Activated CD4-positive, alpha-beta T cell treated with anti-CD3 and anti-CD28 coated beads, Interleukin-2, amount 50 U/mL, for 48 hours (primary cell): ENCODE measurements at places on chromosomes 16 and 17.

DNA sequence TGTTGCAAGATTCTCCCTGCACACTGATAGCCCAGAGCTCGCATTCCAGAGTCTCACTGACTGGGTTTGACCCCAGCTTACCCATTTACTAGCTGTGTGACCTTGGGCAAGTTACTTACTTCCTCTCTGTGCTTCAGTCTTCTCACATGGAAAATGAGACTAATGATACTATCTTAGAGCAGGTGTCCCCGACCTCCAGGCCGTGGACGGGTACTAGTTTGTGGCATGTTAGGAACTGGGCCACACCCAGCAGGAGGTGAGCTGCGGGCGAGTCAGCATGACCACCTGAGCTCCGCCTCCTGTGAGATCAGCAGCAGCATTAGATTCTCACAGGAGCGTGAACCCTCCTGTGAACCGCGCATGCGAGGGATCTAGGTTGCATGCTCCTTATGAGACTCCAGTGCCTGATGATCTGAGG is 15.8 kb downstream of the ANKFY1 start:
- no peak for DNase-seq

DNA sequence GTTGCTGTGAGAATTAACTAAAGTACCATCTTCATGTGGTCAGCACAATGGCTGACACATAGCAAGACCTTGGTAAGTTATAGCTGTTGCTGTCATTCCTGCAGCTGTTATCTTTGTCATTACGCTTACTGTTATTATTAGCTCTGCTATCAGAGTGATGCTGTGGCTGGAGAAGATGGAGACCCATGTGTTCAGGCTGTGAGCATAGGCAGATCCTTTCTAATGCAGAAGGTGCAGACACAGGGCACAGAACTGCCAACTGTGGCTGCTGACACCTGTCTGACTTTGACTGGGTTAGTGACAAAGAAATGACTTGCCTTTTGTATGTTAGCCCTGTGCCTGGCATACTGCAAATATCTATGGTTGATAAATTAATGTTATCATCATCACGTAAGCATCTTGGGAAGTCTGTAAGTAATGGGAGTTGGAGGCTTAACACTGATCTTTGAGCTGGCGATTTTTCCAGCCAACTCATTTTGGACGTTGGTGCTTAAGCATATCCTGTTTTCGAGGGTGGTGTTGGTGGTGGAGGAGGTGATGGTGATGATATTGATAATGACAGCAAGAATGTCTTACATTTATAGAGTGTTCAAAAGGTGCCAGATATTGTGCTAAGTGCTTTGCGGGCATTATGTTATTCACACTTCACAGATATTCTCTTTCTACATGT is 695.3 kb downstream of the WWOX start:
- DNase-seq = no peak

DNA sequence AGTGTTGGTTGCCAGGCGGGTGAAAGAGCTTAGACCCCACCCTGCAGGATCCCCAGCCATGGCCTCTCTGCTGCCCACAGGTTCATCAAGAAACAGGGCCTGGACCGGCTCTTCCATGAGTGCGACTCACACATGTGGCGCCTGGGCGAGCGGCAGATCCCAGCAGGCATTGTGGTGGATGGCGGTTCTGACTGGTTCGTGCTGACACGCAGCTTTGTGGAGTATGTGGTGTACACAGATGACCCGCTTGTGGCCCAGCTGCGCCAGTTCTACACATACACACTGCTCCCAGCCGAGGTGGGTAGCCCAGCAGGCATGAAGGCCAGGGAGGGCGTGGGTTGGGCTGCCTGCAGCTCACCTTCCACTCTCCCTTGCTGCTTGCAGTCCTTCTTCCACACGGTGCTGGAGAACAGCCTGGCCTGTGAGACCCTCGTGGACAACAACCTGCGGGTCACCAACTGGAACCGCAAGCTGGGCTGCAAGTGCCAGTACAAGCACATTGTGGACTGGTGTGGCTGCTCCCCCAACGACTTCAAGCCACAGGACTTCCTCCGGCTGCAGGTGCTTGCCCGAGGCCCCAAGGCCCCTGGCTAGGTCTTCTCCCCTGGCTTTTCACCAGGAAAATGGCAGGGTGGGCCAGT is 9.9 kb downstream of the XYLT2 start:
- no peak for DNase-seq

DNA sequence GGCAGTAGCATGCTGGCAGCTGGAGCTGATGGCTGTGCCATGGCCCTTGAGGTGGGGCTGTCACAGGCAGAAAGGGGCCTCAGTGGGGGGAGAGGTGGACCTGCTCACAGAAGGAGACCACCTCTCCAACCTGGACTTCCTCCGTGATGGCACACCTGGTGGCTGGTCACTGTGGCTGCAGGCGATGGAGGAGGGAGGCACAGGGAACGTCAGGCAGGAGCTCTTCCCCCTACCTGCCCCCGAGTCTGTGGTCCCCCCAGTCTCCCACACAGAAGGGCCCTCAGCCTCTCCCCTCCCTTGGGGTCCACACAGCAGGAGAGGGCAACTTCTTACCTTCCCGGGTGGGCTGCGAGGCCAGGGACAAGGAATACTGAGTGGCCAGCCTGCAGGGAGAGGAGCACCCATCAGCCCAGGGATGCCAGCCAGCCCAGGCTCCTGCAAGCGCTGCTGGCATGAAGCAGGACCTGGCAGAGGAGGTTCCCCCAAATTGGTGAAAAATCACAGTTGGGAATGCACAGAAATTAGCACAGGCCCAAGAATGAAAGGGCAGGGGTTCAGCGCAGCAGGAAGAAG is 96.5 kb downstream of the GOSR1 start:
- no peak for DNase-seq

GRCh38 chr16:82621781-82622180 is 5.0 kb upstream of the CDH13 start:
- no peak for DNase-seq

GRCh38 chr16:48378836-48379235 is 6.4 kb downstream of the SIAH1 start:
- DNase-seq = no peak

DNA sequence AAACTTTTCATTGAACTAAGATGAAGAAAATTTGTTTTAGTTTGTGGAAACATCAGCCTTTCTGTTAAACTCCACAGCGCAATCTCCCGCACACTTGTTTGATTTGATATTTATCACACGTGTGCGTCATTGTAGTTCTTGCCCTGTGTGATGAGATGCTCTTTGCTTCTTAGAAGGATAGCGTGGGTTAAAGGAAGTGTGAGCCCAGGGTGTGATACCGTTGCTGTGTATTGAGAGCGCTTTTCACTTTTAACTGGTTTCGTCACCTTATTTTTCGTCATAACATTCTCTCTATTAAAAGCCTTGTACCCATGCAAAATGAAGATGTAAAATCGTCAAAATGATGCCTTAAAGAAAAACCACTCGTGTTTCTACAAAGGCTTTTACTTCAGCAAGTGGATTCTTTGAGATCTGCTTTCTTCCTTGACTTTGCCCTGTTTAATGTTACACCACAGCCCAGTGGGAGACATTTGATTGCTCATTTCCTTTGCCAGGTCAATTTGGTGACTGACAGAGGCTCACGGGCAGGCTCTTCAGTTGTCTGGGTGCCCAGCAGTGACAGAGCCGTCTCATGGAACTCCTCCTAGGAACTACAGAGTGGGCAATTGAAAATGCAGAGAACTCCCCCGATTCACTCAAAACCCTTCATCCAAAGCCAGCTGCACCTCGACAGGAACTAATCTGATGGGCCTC is 61.1 kb downstream of the RPA1 start:
- DNase-seq = no peak

DNA sequence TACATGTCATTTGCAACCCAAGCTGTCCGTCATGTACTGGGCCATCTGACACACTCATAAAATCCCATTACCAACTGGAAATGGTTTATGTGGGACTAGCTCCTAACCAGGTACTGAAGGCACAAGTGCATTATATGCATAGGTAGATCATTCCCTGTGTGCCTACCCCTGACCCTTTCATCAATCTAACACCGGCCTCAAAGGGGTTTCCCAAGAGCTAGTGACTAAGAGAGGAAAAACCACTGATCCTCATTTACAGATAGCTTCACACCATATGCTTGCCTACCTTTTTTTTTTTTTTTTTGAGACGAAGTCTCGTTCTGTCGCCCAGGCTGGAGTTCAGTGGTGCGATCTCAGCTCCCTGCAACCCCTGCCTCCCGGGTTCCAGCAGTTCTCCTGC is 449.8 kb downstream of the SLC39A11 start:
- DNase-seq = no peak

DNA sequence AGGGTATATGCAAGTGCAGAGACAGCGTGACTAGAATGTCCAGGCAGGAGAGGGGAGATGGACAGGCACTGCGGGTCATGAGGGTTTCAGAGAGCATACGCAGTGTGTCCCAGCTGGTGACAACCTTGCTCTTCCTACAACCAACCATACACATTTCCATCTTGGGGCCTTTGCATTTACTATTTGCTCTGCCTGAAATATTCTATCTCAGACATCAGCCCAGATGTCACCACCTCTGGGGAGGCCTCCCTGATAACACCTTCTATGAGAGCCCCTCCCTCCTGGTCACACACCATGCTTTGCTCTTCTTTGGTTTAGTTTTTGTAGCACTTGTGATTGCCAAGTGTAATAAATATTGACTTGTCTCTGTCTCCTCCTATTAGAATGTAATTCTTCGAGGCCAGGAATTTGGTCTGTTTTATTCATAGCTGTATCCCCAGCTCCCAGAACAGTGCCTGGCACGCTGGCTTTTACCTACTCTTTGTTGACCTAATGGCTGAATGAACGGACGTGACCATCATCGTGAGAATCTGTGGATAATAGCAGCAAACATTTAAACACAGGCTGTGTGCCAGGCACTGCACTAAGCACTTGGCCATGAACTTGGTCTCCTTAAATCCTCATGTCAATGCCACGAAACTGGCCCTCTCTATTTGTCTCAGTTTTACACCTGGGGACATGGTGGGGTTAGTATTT is 51.9 kb downstream of the PLCG2 start:
- DNase-seq = no peak

GRCh38 chr16:24005577-24005976 is 169.8 kb downstream of the PRKCB start:
- DNase-seq = no peak

DNA sequence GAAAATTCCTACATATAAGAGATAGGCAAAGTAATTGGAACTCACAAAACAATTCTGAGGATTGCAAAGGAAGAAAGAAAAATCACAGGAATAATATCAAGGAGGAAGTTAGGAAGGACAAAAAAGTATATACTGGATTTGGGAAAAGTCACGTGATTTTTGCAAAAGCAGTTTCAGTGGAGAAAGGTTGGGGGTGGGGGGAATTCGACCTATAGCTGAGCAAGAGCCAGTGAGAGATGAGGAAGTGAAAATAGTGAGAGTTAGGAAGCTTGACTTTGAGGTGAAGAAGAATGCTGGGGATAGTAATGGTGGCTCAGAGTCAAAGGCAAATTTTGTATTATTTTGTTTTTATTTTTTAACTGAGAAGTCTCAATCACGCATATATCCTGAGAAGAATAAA is 438.0 kb upstream of the PMFBP1 start:
- DNase-seq = no peak

DNA sequence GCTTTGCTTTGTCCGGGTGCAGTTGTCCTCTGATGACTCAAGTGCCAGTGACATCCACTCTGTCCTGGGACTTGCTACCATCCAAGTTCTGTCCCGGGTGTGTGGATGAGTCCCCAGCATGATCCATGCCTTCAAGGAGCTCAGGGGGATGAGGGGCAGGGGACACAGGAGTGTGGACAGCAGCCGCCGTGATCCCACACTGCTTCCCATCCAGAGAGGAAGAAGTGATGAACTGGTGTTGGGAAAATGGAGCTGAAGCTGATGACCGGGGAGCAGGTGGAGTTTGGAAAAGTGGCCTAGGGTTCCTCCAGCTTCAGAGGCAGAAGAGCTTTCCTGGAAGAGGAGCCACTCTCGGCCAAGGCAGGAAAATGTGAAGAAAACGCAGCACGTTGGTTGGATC is 249.6 kb upstream of the TNRC6C start:
- no peak for DNase-seq

GRCh38 chr16:87278191-87279093 is 38.8 kb downstream of the C16orf95 start:
- peak; percentile 53 for DNase-seq

DNA sequence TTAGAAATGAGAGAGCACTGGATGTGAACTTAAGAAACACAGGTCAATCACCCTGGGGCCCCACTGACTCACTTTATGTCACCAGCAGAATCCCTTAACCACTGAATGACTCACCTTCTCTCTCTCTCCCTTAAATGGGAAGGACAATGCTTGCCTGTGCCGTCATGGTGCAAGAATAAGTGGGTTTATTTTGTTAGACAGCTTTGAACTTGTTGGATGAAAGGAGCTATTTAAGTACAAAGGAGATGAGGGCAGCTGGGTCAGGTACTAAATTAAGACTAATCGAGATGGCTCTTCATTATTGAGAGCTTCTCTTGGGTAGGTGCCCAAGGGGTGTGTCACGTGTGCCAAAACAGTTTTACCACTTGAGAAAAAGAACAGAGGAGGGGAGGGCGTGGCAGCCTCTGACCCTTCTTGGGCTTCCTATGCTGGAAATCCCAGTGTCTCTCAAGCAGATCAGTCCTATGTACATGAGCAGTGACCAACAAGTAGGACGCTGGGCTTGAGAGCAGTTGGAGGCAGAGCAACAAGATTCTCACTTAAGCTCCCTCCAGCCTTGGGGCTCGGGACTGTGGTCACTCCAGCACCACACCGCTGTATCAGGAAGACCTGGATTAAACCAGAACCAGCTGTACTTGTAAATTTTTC is 6.7 kb upstream of the KRT31 start:
- peak; percentile 57 for DNase-seq

- DNase-seq = no peak
Measured at GRCh38 chr17:51064061-51064735, 56.5 kb downstream of the SPAG9 start.

DNA sequence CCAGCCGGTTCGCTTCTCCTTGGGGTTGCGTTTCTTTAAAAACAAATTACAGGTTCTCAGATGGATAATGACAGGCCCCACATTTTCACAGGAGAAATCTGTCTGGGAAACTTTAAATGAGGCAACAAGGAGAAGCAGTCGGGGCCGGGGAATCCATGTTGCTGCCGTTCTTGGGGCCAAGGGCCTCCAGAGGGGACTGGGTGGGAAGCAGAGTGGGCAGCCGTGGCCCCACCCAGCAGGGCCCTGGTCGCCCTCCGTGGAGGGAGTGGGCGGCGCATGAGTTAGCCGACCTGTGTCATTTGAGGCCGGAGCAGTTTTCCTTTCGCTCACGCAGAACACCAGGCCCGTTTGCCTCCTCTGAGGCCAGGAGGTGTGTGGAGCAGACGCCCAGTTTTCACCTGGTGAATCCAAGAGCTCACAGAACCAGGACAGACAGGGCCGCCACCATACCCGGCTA is 207.7 kb upstream of the CIBAR2 start:
- no peak for DNase-seq

- peak; percentile 45 for DNase-seq
Measured at GRCh38 chr16:31010585-31011325, at the start of gene STX1B. STX1B (minus strand) TSS chr16:31010638; CDS start chr16:31010396, 242 bp downstream.
